Renal cortical epithelial cell (primary cell): ENCODE measurements at places on chromosomes 12 and 14. TPM values are rescaled to one million over a fixed set of nuclear protein-coding genes. Genes with fewer than 3 reads are reported as not detected.

The GPHN gene
- 12.0 and 38.7 TPM in 2 replicates for total RNA-seq

The SLC7A7 gene
- 12.7 and 18.4 TPM in 2 replicates for total RNA-seq

The KRT85 gene
- total RNA-seq, result not detected in 2 replicates

The SLC24A4 gene
- total RNA-seq, result not detected in 2 replicates

The OTX2 gene
- not detected in 2 replicates for total RNA-seq

The CSRP2 gene
- 50.2 and 139 TPM in 2 replicates for total RNA-seq

The TMEM119 gene
- total RNA-seq, result not detected in 2 replicates

The TPH2 gene
- 0.05 TPM in 1 of 2 replicates, not detected in the other for total RNA-seq

The ADAM21 gene
- total RNA-seq, result 1.7 TPM in 2 replicates

GRCh38 chr14:106844608-106845285 lies 1318.4 kb downstream of the TMEM121 start:
- DNase-seq, result no peak

GRCh38 chr14:35088514-35088913 lies 33.3 kb downstream of the PPP2R3C start:
- DNase-seq, result no peak

DNA sequence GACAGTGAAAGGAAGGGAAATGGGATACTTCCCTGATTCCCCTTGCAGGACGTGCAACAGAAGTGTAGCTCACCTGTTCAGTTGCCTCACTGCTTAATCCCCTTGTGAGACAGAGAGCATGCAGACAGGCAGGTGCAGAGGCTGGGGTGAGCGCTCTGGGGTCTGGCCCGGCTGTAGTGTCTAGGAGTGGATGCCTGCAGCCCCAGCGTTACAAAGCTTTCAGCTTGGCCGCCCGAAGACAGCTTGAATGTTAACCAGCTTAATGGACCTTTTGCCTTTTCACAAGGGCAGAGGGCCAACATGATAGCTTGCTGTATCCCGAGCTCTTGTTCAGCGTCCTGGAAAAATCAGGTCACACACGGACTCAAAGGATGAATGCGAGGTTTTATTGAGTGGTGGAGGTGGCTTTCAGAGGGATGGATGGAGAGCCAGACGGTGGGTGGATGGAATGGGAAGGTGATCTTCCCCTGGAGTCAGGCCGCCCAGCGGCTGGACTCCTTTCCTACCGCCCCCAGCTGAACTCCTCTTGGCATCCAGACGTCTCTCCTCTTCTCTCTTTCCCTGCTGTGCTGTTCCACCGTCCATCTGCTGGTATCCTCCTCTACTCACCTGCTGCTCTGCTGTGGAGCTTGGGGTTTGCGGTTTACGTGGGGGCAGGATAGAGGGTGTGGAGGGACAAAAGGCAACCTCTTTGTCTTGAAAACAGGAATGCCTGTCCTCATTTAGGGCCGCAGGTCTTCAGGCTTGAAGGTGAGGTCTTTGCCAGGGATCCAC lies 86.2 kb upstream of the RESF1 start:
- DNase-seq, result no peak

- no peak for DNase-seq
Observed at GRCh38 chr12:89540586-89540985, 14.7 kb upstream of the POC1B start.

- no peak for DNase-seq
Observed at GRCh38 chr12:67740711-67741110, 92.2 kb downstream of the DYRK2 start.

GRCh38 chr12:99029511-99030271 lies 384.6 kb downstream of the APAF1 start:
- DNase-seq, result peak; percentile 54

- no peak for DNase-seq
Observed at GRCh38 chr12:7756993-7757392, 8.0 kb upstream of the NANOGNB start.

DNA sequence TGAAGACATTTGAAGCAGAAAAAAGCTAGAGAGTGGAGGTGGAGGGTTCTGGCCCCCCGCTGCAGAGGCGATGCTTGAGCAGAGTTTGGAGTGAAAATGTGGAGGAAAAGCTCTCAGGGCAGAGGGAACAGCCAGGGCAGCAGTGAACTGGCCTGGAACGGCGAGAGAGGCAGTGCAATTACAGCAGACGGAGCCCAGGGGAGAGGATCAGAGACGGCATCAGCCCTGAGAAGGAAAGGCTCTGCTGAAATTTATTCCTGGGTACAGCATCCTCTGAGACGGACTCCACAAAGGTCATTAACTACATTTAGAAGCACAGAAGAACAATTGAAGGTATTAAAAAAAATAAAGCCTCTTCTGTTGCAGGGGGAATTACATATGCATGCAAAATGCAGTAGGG lies 14.2 kb downstream of the STON2 start:
- peak; percentile 42 for DNase-seq

DNA sequence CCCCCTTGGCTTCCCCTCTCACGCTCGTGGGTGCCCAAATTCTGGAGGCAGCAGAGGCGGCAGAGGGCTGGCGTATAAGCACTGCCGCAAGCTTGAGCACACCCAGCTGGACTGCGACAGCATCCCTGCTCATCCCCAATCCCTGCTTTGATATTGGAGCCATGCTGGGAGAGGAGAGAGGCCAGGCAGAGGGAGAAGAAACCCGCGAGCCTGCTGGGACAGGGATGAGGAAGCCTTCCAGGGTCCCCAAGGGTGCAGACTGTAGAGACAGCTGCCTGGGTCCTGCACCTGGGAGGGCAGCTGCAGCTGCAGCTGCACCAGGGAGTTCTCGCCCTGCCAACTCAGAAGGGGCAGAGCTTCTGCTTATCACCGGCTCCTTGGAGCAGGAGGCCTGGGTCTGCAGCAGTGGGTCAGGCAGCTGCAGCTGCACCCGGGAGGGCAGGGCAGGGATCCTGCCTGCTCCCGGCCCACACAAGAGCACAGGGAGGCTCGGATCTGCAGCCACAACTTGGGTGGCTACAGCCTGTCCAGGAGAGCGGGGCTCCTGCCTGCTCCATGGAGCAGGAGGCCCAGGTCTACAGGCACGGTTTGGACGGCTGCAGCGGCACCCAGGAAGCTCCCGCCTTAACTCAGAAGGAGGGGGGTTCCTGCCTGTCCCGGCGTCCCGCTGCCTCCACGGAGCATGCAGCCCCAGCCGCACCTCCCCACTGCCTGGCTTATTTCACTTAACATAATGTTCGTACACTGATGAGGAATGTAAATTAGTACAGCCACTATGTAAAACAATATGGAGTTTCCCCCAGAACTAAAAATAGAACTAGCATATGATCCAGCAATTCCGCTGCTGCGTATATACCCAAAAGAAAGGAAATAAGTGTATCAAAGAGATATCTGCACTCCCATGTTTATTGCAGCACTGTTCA lies 60.4 kb upstream of the SGPP1 start:
- no peak for DNase-seq

GRCh38 chr14:98177551-98177950 lies 1094.4 kb downstream of the BCL11B start:
- DNase-seq, result no peak

DNA sequence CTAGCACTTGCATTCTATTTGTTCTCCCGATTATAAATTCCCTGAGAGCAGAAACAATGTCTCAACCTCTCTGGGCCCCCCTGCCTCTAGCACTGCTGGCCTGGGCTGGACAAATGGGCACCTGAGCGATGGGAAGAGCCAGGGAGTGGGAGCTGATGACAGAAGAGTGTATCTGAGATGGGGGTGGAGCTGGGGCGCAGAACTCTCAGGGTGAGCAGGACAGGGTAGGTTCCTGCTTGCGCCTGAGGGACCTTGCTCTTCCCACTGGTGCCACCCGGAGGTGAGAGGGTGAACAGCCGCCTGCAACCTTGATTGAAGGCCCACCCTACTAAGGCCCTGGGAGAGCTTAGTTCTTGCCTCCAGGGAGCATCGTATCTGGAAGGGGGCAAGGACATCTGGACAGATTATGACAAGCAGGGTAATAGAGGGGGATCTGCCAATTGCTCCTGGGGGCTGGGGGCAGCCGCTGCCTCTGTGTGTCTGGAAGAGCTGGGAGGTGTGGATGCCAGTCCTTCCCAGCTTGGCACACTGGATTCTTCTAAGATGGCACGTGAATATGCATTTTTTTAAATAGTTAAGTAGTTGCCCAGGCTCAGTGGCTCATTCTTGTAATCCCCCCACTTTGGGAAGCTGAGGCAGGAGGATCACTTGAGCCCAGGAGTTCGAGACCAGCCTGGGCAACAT lies 43.0 kb upstream of the TSPAN9 start:
- DNase-seq, result peak; percentile 45

DNA sequence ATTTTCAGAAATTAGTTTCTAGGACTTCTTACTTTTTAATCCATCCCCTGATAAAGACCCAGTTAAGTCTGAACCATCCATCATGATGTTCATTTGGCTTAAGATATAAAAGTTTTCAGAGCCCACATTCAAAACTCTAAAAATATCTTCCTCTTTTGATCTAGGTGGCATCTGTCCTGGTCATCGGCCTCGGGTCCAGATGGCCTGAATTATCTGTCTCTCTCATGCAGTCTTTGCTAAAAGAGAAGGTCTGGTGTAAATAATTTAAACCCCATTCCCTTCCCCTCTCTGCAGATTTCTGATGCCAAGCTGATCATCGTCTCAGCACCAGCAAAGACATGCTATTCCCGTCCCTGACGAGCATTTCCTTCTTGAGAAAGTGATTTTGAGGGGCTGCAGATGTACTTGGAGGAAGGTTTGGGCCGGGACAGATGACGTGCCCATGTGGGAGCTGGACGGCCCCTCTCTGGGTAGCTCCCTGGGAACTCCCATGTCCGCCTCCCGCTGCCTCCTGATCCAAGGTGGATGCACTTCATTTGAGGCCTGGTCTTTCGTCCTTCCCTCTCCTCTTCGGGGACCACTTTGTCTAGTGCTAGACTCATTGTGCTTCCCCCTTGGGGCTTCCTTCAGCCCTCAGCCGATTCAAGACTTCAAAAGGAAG lies 173.0 kb upstream of the PRMT8 start:
- DNase-seq, result no peak

GRCh38 chr12:6944381-6945186 lies 762 bp downstream of the C12orf57 start:
- peak; percentile 76 for DNase-seq

DNA sequence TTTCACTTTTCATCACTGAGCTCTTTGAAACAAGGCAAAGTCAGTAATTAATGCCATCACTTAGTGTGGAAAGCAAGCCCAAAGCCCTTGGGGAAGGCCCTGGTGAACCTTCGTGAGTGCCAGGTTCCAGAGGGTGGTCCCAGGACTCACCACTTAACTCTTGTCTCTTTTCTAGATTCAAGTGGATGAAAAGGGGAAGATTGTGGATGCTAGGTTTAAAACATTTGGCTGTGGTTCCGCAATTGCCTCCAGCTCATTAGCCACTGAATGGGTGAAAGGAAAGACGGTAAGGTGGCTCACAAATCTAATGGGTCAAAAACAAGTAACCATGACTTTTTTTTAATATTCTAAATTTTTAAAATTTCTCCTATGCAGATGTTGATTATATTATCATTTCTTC lies 2.8 kb downstream of the ISCU start:
- no peak for DNase-seq

DNA sequence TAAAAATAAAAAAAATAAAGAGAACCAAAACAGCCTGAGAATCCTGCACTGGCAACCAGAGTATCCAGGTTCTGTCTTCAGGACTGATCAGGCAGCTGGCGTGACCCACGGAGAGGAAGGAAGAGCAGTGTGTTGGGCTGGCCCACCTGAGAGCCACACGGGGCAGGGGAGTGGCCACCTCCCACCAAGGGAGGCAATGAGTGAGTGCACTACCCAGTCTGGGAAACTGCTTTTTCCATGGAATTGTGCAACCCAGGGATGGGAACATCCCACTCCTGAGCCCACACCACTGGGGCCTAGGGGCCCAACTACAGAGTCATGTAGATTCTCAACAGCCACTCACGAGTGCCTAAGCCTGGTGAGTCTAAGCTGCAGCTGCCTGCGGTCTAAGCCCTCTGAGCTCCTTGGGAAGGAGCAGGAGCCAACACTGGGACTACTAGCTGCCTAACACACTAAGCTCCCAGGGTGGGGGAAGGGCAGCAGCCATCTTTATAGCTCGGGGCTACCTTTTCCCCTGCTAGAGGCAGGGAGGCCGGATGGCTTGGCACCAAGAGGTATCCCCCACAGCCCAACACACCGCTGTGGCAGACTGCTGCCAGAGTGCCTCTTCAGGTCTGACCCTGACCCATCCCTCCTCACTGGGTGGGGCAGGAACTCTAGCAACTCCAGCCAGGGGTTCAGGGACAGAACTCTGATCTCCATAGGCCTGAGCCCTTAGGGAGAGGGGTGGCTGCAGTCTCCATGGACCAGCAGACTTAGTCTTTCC lies 610.9 kb downstream of the RERGL start:
- no peak for DNase-seq

- DNase-seq, result peak; percentile 80
Observed at GRCh38 chr12:3085341-3086139, 8.4 kb downstream of the TSPAN9 start.

DNA sequence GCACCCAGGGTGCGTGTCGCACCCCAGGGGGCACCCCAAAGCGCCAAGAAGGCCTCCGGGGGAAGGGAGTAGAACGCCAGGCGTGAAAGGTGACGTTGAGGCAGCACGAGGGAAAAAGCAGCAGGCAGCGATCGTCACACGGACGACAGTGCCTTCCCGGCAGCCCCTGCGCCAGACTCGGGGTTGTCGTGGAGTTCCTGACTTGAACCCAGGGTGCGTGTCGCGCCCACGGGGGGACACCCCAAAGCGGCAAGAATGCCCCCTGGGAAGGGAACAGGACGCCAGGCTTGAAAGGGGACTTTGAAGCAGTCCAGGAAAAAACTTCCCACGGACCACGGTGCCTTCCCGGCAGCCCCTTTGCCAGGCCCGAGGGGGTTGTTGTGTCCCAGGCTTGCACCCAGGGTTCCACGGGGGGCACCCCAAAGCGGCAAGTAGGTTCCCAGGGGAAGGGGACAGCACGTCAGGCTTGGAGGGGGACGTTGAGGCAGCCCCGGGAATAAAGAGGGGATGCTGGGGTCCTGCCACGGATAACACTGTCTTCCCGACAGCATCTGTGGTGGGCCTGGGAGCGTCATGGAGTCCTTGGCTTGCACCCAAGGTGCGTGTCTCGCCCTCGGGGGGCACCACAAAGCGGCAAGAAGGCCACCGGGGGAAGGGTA lies 159.2 kb upstream of the ALG10B start:
- DNase-seq, result no peak

DNA sequence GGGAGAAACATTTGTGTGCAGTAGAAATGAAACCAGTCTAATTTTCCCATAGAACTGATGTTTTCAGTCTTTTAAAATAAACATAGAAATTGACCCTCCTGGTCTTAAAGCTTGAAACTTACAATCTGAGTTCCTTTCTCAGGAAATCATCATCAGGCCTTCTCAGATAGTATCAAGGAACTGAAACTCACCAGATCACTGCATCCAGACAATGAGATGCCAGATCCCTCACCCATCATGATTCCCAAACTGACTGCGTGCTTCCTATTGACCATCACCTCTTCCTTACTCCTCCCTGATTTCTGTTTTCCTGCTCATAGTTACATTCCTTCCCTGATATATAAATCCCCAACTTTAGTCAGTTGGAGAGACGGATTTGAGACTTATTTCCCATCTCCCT lies 195.0 kb upstream of the AMIGO2 start:
- DNase-seq, result no peak

GRCh38 chr14:97730706-97731105 lies 933.5 kb downstream of the VRK1 start:
- no peak for DNase-seq

- no peak for DNase-seq
Observed at GRCh38 chr14:31027847-31028246, 1.7 kb upstream of the STRN3 start.
